ENCODE measurements at places on chromosomes 3 and 15. TPM values are rescaled to one million over a fixed set of nuclear protein-coding genes. Genes with fewer than 3 reads are reported as not detected.
A peak's percentile ranks its signal among the peaks of the same experiment; 100 is the strongest.

The KCNMB2 gene
- total RNA-seq, result 4.4 TPM

The LMAN1L gene
- total RNA-seq, result not detected

GRCh38 chr15:28923726-28924280 lies 38.0 kb downstream of the APBA2 start:
- no peak for DNase-seq

The CSPG5 gene
- 0.58 TPM for total RNA-seq

- no peak for DNase-seq
These were observed 208.4 kb upstream of the KBTBD8 start for GRCh38 chr3:66789580-66790237.

DNA sequence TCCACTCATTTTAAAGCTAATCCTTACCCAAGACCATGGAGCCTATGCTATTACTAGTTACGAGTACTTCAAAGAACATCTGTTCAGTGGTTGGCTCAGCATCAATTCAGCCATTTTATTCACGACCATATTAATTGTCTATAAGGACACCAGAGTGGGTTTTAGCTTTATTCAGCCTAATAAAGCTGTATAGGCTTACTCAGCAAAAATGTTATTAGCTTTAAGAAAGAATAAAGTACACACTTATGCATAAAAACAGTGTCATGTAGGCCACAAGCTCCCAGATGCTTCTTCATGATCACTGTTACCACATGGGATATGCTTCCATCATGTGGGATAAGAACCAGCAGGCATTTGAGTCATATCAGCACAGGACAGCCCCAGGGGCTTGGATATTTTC lies 87.4 kb upstream of the GPR149 start:
- no peak for DNase-seq

The BTLA gene
- 0.81 TPM for total RNA-seq

GRCh38 chr15:67880651-67881182 lies 40.9 kb upstream of the RNU6-1 start:
- DNase-seq, result peak; percentile 27

The GNAT1 gene
- total RNA-seq, result not detected

GRCh38 chr3:159185443-159186050 lies 383.7 kb downstream of the MFSD1 start:
- no peak for DNase-seq

DNA sequence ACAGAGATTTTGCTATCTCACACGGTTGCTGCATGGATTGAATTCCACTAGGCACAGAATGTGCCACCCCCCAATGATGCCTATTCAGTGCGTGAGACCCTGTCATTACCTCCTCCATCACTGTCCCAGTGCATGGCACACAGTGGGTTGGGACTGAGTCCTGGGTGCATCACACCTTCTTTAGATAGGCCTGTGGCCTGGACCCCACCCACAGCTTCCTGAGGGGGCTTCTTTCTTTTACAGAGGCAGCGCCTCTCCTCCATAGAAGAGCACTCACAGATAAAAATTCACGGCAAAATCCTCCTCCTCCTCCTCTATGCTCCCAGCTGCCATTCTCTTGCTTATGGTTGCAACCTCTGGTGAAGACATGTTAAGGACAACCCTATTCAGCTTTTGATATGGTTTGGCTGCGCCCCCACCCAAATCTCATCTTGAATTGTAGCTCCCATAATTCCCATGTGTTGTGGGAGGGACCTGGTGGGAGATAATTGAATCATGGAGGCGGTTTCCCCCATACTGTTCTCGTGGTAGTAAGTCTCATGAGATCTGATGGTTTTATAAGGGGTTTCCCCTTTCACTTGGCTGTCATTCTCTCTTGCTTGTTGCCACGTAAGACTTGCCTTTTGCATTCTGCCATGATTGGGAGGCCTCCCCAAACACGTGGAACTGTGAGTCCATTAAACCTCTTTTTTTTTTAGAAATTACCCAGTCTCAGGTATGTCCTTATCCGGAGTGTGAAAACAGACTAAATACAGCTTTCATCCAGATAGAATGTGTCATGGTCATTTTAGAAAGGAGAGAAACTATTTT lies 147.6 kb downstream of the KLF13 start:
- DNase-seq, result no peak

- no peak for DNase-seq
These were observed 3.9 kb downstream of the HHLA2 start for GRCh38 chr3:108300103-108300849.

DNA sequence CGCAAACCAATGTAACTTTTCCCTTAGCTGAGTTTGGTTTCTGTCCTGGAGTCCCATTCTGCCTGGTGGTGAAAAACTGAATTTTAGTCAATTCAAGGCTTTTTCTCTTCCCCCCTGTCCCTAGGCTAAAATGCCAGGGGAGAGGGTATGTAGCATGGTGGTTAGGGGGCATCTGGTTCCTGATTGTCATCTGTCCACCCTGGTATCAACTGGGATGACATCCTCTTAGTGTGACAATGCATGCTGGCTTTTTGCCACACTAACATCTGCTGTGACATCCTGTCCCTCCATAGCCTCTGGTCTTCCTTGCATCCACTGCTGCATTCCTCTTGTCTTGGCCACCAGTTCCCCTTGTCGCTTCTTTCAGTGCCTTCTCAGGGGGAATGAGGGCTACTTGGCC lies 73.7 kb downstream of the ABHD5 start:
- DNase-seq, result no peak

The EPB42 gene
- total RNA-seq, result 1.4 TPM

The GALNT15 gene
- 3.9 TPM for total RNA-seq

DNA sequence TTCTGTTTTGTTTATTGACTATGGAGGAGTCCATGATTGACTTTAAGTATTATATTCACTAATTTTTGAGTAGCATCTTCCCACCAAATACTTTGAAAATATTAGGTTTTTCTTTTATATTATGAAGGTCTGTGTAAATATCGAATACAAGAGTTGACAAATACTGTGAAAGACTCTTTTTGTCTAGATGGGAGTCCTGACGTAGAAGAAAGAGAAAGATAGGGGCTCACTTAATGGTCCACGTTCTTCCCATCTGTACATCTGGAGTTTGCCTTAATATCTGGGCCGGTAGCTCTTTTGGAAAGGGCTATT lies 7.8 kb upstream of the UTS2B start:
- DNase-seq, result no peak

The CHRNA5 gene
- total RNA-seq, result 20.3 TPM

- no peak for DNase-seq
These were observed 418.9 kb upstream of the TPRG1 start for GRCh38 chr3:188752850-188753249.

The CLDN16 gene
- 3.2 TPM for total RNA-seq

- no peak for DNase-seq
These were observed 203.8 kb downstream of the TCF12 start for GRCh38 chr15:57122080-57122840.

Data from mucosa of gallbladder (tissue), 1 donor.